ENCODE measurements at places on chromosomes 2 and 18.

DNA sequence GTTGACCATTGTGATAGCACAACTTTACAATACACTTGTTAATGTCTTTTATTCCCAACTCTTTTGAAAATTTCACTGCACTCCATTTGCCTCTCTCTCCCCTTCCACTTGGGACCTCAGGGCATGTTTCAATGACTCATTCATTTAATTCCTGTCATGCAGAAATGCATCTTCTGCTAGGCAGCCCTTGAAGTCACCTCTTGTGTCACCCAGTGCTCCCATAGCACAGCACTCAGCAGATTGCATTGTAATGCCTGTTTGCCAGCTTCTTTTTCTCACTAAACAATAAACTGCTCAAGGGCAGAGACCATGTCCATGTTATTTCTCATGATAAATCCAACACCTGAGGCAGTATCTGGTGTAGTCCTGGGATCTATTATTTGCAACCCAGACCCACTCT lies 85.9 kb upstream of the ACSL3 start:
- no peak for DNase-seq

DNA sequence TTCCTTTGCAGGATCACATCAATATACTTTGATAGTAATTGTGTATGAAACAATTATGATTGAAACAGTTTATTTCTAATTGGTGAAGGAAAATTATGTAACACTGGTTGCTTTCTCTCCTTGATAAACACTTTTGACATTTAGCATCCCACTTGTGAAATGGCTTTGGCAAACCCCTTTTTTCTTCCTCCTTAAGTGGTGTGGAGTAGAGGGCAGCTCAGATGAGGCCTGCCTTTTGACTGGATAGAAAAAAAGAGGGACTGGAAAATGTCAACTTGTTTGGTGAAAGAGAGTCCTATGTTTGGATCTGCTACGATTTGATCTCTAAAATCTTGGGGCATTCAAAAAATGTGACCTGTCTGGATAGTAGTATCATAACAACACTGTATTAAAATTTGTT lies 318.3 kb downstream of the MEIS1 start:
- DNase-seq = no peak

DNA sequence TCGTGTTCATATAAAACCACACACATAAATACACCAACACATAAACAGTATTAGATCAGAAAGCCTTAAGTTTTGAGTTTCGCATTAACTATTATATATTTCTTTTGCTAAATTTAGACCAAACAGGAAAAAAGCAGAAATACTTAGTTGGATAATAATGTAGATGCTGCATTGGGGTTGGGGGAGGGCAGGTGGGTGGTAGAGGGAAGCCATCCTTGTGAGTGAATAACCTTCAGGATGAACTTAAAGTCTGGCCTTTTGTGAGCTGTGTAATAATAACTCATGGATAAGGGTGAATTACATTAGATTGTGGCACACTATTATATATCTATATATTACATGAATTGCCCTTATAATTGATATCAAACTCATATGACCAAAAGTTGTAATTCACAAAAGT lies 174.7 kb downstream of the WDR7 start:
- no peak for DNase-seq

GRCh38 chr2:129484999-129485897 lies 494.2 kb upstream of the RAB6C start:
- no peak for DNase-seq

- no peak for DNase-seq
These were observed 3.6 kb downstream of the UGT1A10 start for GRCh38 chr2:233639860-233640259.

DNA sequence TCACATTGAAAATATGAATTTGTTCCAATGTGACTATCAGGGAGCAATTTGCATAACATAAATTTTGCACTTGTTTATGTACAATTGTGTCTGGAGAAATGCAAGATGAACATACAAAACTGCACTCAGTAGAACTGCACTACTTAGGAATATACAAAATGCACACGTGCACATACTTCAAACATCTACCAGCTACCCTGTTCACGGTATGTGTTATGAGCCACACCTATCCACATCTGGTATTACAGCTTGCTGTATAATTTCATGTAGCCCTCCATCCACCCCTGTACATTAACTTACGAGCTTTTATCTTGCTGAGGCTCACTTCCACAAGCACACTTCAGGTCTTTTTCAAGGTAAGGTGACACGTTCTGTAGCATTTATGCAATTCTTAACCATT lies 373.5 kb upstream of the ZEB2 start:
- DNase-seq = no peak

GRCh38 chr2:203730883-203731282 lies 24.4 kb downstream of the CD28 start:
- no peak for DNase-seq

GRCh38 chr18:49669403-49669802 lies 107.5 kb downstream of the LIPG start:
- no peak for DNase-seq

- DNase-seq = no peak
These were observed 89.7 kb upstream of the GCFC2 start for GRCh38 chr2:75800456-75800855.

- no peak for DNase-seq
These were observed 335.3 kb downstream of the TNS1 start for GRCh38 chr2:217667512-217667911.
